ENCODE measurements at places on chromosomes 11 and 22. TPM values are rescaled to one million over a fixed set of nuclear protein-coding genes. Genes with fewer than 3 reads are reported as not detected.

Gene FADS1
- total RNA-seq, result 84.8 TPM

Gene ELFN2
- not detected for total RNA-seq

Gene MS4A1
- total RNA-seq, result not detected

Gene PKDREJ
- 0.06 TPM for total RNA-seq

Gene TALDO1
- 213 TPM for total RNA-seq

Gene SAA2
- total RNA-seq, result not detected

Gene NXPE4
- total RNA-seq, result not detected

Gene RBFOX2
- total RNA-seq, result 169 TPM

Gene MYEOV
- total RNA-seq, result 1.2 TPM

Gene APOA4
- not detected for total RNA-seq

Gene CBLIF
- total RNA-seq, result not detected

Gene CLP1
- total RNA-seq, result 11.8 TPM

Gene OR52E8
- total RNA-seq, result not detected

Gene IL10RA
- not detected for total RNA-seq

Gene XKR3
- total RNA-seq, result 0.06 TPM
